ENCODE measurements at places on chromosomes 13 and 19. TPM values are rescaled to one million over a fixed set of nuclear protein-coding genes. Genes with fewer than 3 reads are reported as not detected.

GRCh38 chr13:99390601-99391000, 83.4 kb upstream of the GPR183 start:
- no peak for DNase-seq

- DNase-seq = no peak
Observed at GRCh38 chr13:23748109-23748990, 140.8 kb downstream of the MIPEP start.

DNA sequence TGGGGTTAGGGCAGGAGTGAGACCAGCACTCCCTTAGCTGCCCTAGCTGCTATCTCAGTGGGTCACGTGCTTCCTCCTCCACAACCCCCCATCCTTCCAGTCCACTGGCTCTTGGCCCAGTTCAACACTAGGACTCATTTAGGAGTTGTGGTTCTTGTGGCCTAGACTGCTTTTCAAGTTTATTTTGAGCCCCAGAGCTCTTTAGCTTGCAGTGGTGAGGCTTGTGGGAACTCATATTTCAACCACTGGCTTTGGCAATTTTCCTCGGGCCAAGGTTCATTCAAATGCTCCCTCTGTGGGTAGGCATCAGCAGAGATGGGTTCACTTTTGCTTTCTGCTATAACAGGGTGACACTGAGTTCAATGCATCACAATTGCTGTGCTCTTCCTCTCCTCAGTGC, 436.2 kb upstream of the SLITRK5 start:
- DNase-seq = no peak

DNA sequence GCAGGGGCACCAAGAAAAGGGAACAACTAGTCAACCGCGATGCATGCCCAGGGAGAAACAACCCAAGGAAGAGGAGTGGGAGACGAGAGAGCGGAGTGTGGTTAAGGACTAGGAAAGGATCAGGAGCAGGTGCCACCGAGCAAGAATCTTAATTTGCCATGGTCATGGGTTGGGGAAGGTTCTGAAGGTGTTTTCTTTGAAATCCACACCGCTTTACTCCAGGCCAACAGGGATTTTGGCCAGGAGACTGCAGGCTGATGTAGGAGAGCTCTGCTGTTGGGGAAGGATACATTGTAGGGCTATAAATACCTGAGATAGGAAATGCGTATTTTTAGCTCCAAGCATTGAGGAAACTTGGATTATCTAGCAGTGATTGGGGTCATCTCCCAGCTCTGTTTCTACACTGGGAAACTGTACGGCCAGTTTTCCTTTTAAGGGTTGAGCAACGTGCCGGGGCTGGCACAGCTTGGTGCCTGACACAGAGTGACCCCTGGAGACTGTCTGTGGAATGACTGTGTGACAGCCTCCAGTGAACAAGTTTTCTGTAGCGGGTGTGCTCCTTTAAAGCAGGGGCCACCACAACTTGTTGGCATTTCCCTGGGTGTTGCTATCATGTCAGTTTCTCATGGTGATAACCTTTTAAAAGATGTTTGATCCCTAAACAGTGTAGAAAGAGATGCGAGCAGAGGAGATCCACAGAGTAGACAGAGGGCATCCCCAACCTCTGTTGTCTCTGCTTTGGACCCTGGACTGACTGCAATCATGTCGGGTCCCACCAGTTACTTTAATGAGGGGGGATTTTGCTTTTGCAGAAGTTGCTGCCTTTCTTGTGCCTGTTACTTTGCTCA, 34.3 kb downstream of the ZNF536 start:
- no peak for DNase-seq

DNA sequence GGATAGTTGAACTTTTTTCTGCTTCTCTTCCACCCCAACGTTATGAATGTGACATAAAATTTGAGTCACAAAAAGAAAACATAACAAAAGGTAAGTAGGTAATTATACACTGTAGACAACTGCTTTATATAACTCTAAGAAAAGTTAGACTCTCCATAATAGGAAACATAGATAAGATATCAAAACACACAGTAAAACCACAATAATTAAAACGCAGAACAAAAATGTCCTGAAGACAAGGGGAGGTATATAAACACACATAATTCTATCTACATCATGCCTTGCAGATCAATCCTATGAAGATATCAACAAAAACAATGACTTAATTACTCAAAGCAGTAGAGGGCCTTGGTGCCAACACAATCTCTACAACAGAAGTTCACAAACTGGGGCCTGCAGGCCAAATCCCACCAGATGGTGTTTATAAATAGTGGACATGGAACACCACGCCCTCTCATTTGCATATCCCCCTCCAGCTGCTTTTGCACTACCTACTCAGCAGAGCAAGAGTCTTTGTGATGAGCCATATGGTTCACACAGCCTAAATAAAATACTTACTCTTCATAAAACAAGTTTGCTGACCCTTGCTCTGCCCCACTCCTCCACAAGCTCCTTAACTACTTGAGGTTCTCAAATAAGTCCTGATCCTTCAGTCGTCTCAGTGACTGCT, 254.7 kb downstream of the KLF12 start:
- DNase-seq = no peak

U2AF2 gene
- polyA plus RNA-seq = 182 TPM

DNA sequence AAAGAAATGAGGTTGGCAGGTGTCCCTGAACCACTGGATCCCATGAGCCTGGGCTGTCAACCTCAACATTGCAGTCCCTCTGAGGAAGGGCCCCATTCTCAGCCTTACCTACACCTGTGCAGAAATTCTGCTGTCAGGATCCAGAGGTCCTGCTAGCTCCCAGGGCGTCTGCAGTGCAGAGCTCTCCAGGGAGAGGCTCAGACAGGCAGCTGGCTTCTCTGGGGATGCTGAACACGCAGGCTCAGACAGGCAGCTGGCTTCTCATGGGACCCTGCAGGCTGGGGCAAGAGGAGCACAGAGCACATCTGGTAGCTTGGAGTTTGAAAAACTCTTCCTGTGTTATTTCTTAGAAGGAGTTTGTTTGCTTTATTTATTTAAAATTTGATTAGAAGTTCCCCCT, 50.9 kb downstream of the TMEM255B start:
- no peak for DNase-seq

GRCh38 chr19:35790981-35791813, 15.8 kb downstream of the ARHGAP33 start:
- DNase-seq = no peak

- DNase-seq = peak; percentile 88
Observed at GRCh38 chr19:44356383-44357111, at the start of gene ZNF112. TSS of gene ZNF112 (minus strand) at chr19:44356680. CDS start at chr19:44340539, 16,141 bp downstream.

GRCh38 chr19:982567-983170, 1.5 kb upstream of the WDR18 start:
- no peak for DNase-seq

DNA sequence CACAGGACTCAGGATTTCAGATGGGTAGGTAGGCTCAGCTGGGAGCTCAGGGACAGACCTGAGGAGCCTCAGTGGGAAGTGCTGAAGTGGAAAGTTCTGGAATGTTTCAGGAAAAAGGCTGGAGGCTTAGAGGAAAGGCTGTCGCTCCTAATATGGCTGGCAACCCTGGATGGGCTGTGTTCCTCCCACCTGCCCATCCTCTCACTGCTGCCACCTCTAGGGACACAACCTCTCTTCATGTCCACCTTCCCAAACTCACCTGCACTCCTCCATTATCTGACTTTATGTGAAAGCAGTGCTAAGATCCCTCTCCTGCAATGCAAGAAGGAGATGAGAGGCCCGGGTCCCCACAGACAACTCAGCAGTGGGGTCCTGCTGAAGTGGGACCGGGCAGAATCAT, 5.8 kb upstream of the CEACAM21 start:
- no peak for DNase-seq

GRCh38 chr19:23972161-23972560, 57.5 kb downstream of the ZNF726 start:
- DNase-seq = no peak

ZNF576 gene
- 11.8 TPM for polyA plus RNA-seq

DNA sequence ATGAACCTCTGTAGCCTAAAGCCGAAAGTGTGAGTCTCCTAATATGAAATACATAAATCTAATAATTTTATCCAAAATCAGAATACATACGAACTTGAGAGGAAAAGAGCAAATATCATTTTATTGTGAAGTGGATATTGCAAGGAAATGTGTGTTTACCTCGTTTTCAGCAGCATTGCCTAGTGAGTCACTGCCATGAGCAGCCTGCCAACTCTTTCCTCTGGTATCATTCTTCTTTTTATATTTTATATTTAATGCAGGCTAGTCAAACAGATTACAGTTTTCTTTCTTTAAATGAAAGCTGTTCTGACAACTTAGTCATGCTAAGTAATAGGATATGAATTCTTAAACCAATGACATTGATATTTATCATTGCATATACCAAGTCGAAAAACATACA, 44.2 kb downstream of the EDNRB start:
- no peak for DNase-seq

KCNN4 gene
- polyA plus RNA-seq = 1.7 TPM

DNA sequence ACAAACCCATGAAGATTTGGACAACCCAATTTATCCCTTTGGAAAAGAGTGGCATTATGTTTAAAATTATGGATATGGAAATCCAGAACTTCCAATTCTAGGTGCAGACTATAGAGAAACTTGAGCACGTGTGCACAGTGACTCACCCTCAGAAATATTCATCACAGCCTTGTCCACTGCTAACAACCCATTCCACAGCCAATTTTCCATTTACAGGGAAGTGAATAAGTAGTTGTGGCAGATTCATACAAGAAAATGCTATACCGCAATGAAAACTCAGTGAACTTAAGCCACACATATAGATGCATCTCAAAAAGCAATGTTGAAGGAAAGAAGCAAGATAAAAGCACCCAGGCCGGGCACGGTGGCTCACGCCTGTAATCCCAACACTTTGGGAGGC, 133.3 kb downstream of the USP12 start:
- DNase-seq = no peak

DNA sequence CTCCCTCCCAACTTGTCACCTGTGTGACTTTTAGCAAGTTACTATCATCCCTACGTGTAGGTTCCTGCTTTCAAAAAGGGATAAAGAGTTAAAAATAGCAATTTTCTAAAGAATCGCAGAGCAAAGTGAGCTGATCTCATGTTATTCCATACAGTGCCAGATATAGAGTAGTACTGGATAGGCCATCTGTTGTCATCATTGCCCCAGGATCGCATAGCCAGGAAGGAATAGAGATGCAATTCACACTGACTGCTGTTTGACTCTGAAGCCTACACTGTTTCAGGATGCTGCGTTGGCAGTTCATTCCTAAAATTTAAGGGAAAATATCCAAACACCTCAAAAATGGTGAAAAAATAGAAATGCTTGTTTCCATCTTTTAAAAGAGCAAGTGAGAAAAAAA, 138.9 kb downstream of the SHISA2 start:
- no peak for DNase-seq

PGLYRP2 gene
- not detected for polyA plus RNA-seq

- DNase-seq = no peak
Observed at GRCh38 chr13:54390841-54391240, 1362.2 kb downstream of the OLFM4 start.

Data from right renal pelvis (tissue), 4 donors.